ENCODE measurements at places on chromosomes 2 and 18.

DNA sequence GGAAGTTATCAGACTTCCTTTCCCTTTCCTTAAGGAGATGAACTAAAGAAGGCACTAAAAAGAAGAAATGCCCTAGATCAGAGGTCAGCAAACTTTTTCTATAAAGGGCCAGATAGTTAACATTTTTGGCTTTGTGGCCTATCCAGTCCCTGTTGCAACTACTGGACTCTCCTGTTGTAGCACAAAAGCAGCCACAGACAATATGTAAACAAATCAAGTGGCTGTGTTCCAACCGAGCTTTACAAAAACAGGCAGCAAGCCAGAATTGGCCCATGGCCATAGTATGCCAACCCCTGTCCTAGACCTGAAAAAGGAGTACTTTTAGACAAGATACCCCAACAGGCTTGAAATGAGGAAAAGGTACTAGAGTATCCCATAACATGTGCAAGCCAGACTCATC, 10.9 kb downstream of the NHEJ1 start:
- DNase-seq = no peak

- peak; percentile 81 for DNase-seq
Observed at GRCh38 chr2:112941753-112942653, 31.0 kb downstream of the IL37 start.

- no peak for DNase-seq
Observed at GRCh38 chr18:54117853-54118773, 106.4 kb downstream of the MBD2 start.

DNA sequence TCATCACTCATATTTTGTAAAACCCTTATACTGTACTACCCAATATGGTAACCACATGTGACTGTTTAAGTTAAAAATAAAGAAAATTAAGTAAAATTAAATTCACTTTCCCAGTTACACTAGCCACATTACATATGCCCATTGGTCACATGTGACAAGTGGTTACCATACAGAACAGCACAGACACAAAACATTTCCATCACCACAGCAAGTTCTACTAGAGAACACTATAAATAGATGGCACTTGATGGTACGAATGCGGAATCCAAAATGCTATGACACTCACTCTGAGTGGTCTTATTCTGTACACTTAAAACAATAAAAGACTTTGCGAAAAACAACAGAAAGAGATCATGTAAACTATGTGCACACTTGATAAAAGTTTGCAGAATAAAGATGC, 202.2 kb downstream of the PDE1A start:
- no peak for DNase-seq

DNA sequence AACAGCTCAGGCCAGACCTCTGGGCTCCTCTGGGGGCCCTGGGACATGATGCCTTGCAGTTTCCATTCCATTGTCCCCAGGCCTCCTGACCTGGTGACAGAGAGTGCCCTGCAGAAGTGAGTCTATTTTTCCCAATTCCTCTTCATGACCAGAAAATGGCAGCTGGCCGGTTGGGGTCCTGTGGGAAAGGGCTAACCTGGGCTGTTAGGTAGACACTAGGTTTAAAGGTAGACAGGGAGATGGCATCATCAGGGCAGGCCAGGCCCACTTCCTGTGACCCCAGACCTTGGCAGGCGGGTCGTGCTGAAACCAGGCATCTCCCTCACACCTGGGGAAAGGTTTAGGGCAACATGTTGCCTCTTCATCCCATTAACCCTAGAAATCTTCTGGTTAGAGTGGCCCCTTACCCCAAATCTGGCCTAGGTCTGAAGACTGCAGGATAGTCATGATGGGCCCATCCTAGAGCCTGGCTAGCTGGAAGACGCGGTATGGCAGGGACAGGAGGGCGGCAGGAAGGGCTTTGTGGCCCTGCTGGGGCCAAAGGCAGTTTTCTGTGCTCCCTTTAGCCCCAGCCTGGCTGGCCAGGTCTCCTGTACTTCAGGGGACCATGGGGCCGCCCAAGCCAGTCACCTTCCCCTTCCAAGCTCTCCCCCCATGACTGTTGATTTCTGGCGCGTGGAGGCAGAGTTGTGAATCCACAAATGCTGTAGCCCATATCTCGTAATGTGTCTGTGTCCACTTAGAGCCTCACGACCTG, 10.1 kb downstream of the POMC start:
- DNase-seq = no peak

GRCh38 chr2:190094316-190094871, 31.9 kb upstream of the MSTN start:
- no peak for DNase-seq

DNA sequence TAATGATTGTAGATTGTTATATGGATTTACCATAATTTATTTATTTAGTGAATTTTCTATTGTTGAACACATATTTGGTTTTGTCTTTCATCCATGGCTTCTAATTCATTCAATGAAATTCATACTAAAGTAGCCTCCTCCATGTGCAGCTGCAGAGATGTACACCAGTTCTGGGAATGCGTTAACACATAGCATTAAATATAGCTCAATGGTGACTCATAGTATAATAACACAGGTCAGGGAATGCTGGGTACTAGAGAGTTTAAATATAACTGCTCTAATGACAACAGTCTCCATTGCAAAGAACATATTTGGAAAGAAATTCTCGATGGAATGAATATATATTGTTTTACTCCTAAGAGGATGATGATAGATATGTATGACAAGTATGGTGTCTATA, 1190.2 kb upstream of the NRXN1 start:
- no peak for DNase-seq

- no peak for DNase-seq
Observed at GRCh38 chr2:190181123-190181669, 118.7 kb upstream of the MSTN start.

DNA sequence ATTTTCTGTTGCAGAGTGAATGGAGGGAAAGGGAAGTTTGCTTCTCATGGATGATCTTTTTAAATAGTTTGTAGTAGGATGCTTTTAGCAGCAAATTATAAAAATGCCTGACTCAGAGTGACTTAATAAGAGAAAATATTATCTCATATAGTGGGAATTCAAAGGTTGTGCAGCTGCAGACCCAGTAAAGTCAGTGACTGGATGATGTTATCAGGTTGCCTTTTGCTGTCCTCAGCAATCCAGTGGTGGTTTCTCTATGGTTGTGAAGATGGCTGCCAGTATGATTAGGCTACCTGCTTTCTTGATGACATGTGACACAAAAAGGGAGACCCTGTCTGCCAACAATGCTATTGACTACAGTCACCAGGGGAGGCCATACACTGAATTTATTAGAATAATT, 184.8 kb downstream of the DIS3L2 start:
- DNase-seq = no peak

- DNase-seq = no peak
Observed at GRCh38 chr2:8322634-8323033, 359.2 kb upstream of the ID2 start.

DNA sequence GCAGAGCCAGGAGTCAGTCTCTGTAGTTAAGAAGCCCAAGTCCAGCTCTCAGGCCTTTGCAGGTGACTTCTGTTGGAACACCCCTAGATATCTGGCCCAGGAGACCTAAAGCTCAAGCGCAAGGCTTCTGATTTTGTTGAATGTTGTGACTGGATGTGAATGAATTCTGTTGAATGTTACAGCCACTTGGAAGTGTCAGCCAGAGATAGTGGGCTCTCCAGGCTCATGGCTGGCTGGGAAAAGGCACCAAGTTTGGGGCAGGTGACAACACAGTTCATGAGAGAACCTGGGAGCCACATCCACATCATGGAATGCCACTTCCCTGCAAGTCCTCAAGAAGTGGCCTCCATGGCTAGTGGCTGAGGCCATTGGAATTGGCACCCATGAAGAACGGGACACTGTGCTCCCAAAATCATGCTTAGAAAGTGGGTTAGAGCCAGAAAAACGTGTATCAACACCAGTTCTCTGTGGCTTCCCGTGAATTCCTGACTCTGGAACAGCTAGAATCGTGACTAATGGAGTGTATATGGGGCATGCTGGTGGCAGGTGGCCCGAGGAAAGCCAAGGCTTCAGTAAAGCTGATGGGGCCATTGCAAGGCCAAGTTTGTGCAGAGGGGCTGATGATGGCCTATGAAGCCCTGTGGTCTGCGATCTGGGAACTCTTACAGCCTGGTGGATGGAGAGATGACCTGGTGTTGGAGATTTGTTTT, 30.2 kb downstream of the EDAR start:
- DNase-seq = no peak

- no peak for DNase-seq
Observed at GRCh38 chr2:137435162-137435561, 529.1 kb upstream of the HNMT start.

GRCh38 chr2:193332941-193333340, 1138.2 kb upstream of the TMEFF2 start:
- no peak for DNase-seq

DNA sequence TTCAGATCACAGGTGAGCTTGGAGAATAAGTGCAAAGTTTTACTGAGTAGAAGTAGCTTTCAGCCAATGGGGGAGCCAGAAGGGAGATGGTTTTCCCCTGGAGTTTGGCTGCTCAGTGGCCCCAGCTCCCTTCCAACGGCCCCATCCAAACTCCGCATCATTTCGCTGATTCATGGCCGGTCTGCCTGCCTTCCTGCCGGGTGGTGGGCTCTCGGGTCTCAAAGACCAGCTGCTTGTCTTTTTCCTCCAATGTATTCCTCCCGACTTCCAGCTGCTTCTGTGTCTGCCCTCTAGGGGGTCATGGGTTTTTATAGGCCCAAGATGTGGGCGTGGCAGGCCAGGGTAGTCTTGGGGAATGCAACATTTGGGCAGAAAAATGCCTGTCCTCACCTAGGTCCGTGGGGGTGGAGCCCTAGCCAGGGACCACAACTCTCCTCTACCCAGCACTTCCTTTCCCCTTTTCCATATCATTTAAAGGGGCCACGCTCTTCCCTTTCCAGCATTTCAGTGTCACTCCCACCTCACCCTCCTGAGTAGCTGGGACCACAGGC, 73.5 kb downstream of the MEX3C start:
- no peak for DNase-seq

DNA sequence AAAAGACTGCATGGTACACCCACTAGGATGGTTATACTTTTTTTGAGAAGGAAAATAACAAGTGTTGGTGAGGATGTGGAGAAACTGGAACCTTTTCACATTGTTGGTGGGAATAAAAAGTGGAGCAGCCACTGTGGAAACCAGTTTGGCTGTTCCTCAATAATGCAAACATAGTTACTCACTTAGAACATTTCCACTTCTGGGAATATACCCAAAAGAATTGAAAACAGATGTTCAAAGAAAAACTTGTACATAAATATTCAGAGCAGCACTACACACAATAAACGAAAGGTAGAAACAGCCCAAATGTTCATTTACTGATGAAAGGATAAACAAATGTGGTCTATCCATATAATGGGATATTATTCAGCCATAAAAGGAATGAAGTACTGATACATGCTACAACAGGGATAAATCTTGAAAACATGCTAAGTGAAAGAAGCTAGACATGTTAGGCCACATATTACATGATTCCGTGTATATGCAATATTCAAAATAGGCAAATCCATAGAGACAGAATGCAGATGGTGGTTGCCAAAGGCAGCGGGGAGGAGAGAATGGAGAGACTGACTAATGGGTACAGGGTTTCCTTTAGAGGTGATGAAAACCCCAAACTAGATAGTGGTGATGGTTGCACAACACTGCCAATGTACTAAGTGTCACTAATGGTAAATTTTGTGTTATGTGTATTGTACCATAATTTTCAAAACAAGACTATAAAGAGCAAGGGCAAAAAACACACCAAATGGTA, 20.9 kb upstream of the LMAN1 start:
- no peak for DNase-seq

- no peak for DNase-seq
Observed at GRCh38 chr2:73177645-73178255, 24.6 kb upstream of the NOTO start.

GRCh38 chr2:128388499-128388941, 69.9 kb upstream of the HS6ST1 start:
- no peak for DNase-seq

GRCh38 chr2:26648516-26648915, 7.3 kb upstream of the CIB4 start:
- no peak for DNase-seq

- DNase-seq = no peak
Observed at GRCh38 chr18:11654736-11655605, 34.1 kb upstream of the GNAL start.

GRCh38 chr2:95345081-95345562, 48.0 kb downstream of the KCNIP3 start:
- no peak for DNase-seq

- no peak for DNase-seq
Observed at GRCh38 chr18:72197591-72197990, 346.6 kb downstream of the CBLN2 start.

DNA sequence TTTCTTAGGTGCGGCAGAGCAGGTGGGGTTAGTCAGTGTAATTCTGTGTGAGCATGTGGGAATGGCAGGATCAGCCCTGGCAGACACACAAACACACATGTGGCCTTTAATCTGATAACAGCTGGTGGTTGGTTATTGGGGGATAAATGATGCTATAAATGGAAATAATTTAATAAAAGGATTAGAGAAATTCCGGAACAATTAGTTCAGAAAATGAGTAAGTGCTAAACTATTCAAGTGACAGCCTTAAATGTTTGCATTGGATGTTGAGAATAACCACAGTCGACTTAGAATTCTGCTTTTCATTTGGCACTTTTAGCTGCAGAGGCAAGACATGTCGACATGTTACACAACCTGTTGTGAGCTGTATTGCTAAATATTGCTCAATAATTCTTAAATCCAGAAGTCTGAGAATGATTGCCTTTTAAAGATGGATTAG, 7.2 kb downstream of the SMYD1 start:
- no peak for DNase-seq

DNA sequence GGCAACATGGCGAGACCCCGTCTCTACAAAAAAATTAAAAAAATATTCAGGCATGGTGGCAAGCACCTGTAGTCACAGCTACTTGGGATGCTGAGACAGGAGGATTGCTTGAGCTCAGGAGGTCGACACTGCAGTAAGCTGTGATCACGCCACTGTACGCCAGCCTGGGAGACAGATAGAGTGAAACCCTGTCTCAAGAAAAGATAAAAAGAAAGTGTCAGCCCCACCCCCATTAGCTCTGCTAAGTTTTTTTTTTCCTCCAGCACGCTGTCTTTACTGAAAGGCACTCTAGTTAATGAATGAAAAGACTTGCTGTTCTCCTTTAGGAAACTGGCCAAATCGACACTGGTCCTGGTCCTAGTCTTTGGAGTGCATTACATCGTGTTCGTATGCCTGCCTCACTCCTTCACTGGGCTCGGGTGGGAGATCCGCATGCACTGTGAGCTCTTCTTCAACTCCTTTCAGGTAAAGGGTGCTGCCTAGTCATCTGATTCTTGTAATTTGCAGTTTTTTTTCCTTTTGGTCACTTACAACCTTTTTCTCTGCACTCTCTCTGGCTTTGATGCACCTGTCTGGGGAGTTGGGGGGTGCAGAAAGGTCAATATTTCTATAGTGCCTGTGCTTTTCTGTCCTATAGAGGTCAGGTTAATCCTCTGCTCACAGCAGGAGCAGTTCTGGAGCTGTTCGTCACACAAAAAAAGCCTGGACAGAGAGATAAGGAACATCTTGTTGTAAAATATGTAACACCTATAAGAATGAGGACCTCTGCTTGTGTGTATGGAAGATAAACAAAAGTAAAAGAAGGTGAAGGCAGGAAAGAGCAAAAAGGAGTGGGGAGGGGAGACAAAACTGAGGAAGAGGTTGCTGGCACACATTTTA, 82.3 kb downstream of the PTH2R start:
- no peak for DNase-seq

Measured in NT2/D1 (cell line).